ENCODE measurements at places on chromosomes 11 and 22. TPM values are rescaled to one million over a fixed set of nuclear protein-coding genes. Genes with fewer than 3 reads are reported as not detected.
A peak's percentile ranks its signal among the peaks of the same experiment; 100 is the strongest.

The DSCAML1 gene
- 0.17 TPM for total RNA-seq

The BATF2 gene
- 0.58 TPM for total RNA-seq

The POU2F3 gene
- 1.1 TPM for total RNA-seq

The OR4C11 gene
- not detected for total RNA-seq

The MUC6 gene
- not detected for total RNA-seq

The SCN4B gene
- 3.0 TPM for total RNA-seq

The NLRP6 gene
- total RNA-seq = not detected

The CHEK1 gene
- 96.4 TPM for total RNA-seq

- no peaks in the 10 kb centered on the region for H3K36me3 ChIP-seq
- no peaks in the 10 kb centered on the region for H3K27me3 ChIP-seq
- H3K4me3 ChIP-seq = no peak overlapping the region
- H3K27ac ChIP-seq = no peak overlapping the region
- DNase-seq = peak; percentile 84
Observed at GRCh38 chr11:75105462-75105925, 8.8 kb upstream of the OR2AT4 start.

DNA sequence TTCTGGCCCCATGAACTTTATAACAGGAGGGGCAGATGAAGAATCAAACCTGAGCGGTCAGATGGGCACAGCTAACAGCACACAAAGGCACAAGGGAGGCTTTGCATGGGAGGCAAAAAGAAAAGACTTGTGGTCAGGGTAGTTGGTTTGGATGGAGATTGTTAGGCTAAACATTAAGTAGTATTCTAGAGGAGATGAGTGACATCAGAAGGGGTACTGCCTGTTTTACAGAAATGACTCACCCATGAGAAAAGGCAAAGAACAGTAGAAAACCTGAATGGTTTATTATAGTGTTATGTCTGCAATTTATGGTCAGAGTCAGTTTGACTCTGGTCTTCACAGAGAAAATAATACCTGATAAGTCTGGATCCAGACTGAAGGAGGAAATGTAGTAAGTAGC is 129.8 kb upstream of the KIRREL3 start:
- no peaks in the 10 kb centered on the region for H3K36me3 ChIP-seq
- H3K27me3 ChIP-seq = no peaks in the 10 kb centered on the region
- peaks cover under 1% of the 10 kb centered on the region for H3K4me1 ChIP-seq
- no peak for DNase-seq

- no peak for DNase-seq
- H3K4me3 ChIP-seq = no peak overlapping the region
- peaks cover 11% of the 10 kb centered on the region for H3K27me3 ChIP-seq
Observed at GRCh38 chr22:50568626-50569025, 5.9 kb upstream of the SYCE3 start.

GRCh38 chr22:46861468-46862367 is 99.3 kb downstream of the TBC1D22A start:
- H3K4me1 ChIP-seq = peaks cover 8% of the 10 kb centered on the region
- H3K27ac ChIP-seq = no peak overlapping the region
- no peaks in the 10 kb centered on the region for H3K36me3 ChIP-seq
- H3K27me3 ChIP-seq = no peaks in the 10 kb centered on the region
- no peak overlapping the region for H3K4me3 ChIP-seq

GRCh38 chr11:121654259-121654842 is 201.6 kb upstream of the SORL1-AS1 start:
- 0 out of 2 replicates have a peak, but pooled peaks cover 3% of the 10 kb centered on the region for H3K36me3 ChIP-seq
- H3K4me1 ChIP-seq = peaks cover 35% of the 10 kb centered on the region

DNA sequence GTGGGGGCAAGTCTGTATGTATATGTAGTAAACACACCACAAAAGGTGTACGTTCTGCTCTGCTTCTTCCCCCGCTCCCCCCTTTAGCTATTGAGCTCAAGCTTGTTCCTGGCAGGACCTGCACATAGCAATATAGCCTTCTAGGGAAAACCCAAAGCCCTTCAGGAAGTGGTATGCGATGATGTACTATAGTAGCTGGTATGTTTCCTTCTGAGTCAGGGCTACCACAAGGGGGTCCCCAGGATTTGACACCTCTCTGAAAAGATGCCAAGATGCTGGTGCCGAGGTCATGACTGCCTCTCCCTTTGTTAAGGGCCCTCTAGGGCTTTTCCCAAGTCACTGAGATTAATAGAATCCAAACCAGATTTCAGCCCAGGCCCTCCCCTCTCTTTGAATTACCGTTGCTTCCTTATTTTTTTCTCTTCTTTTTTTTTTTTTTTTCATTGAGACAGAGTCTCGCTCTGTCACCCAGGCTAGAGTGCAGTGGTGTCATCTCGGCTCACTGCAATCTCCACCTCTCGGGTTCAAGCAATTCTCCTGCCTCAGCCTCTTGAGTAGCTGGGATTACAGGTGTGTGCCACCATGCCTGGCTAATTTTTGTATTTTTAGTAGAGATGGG is 268.4 kb downstream of the ETS1 start:
- H3K4me1 ChIP-seq = no peaks in the 10 kb centered on the region
- DNase-seq = no peak
- no peak overlapping the region for H3K4me3 ChIP-seq
- no peaks in the 10 kb centered on the region for H3K27me3 ChIP-seq
- H3K36me3 ChIP-seq = no peaks in the 10 kb centered on the region

- H3K27ac ChIP-seq = no peak overlapping the region
- H3K36me3 ChIP-seq = no peaks in the 10 kb centered on the region
- no peak for DNase-seq
- H3K27me3 ChIP-seq = no peaks in the 10 kb centered on the region
- no peak overlapping the region for H3K4me3 ChIP-seq
Observed at GRCh38 chr11:46414879-46415278, 23.3 kb upstream of the CHRM4 start.

DNA sequence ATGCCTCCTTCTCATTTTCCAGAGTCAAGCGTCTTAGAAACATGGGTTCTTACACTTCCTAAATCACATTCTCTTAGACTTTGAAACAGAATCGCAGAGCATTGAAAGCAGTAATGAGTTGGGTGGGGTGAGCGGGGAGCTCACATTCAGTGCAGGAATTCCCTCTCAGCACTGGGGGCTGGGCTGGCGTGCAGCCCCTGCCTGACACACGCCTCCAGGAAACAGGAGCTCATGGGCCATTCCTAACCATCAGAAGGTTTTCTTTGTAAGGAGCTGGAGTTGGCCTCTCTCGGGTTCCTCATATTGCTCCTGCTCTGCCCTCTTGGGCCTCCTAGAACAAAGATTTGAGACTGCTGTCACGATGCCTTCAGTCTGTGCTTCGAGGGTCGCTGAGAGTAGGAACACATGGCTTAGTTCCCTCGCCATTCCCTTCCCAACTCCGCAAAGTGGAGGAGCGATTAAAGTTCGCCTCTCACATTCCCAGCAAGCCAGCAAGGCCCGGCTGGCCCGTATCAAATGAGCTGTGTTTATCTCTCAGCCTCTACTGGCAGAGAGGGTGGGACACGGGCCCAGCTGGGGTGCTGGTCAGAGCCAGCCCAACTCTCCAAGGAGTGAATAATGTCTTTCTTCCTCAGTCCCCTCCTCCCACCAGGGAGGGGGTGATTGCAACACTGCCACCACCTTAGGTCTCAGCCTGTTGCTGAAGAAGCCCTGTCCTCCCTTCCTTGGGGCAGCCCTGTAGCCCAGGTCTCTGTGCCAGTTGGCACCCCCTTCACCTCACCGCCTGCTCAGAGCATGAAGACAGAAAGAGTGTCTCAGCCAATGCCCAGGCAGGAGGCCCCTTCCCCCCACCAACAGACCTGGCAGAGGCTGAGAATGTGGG is 10.4 kb downstream of the CHRDL2 start:
- H3K4me1 ChIP-seq = peaks cover 9% of the 10 kb centered on the region
- H3K36me3 ChIP-seq = no peaks in the 10 kb centered on the region
- H3K4me3 ChIP-seq = no peak overlapping the region
- no peak overlapping the region for H3K27ac ChIP-seq
- DNase-seq = peak; percentile 15

DNA sequence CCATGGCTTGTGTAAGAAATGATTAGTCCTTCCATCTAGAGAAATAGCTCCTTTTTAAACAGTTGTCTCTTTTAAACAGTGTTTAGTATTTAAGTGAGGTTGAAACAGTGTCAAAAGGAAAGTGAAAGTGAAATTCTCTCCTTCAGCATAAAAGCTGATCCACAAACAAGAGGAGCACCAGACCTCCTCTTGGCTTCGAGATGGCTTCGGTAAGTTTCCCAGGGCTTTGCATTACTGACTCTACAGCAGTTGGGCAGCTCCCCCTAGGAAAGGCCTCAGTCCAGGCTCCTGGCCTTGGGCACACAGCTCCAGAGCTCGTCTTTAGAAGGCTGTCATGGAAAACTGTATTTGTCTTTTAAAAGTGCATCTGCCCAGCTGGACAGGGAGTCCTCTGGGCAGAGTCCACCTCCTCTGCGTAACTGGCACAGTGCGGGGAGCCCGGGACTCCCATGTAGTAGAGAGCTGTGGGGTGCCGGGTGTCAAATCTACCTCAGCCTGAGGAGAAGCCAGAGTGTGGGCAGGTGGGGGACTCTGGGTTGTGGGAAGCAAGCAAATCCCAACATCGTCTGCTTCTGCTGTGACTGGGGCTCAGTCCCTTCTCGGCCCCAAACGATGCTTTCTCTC is at the start of gene PLAAT4:
PLAAT4 (plus strand) TSS at position 140 of the 624 bp plus-strand sequence; CDS start at position 201, 61 bp downstream.
- DNase-seq = no peak
- no peak within 1 kb of the TSS for H3K4me3 ChIP-seq
- H3K36me3 ChIP-seq = no peaks in the 10 kb centered on the region
- H3K4me1 ChIP-seq = peaks cover 14% of the 10 kb centered on the region

DNA sequence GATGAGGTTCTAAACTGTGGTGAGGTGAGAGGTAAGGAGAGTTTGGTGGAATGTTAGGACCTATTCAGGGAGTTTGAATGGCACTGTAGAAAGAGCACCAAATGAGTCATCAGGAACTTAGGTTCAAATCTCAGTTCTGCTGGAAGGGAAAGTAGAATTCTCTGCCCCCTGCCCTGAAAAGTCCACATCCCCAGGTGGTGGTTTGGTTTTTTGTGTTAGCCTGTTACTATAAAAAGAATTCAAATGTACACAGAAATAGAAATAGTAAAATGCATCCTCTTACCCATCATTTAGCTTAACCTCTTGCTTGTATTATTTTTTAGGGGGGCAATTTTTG is 20.2 kb downstream of the PPFIBP2 start:
- no peak for DNase-seq
- no peaks in the 10 kb centered on the region for H3K36me3 ChIP-seq
- no peaks in the 10 kb centered on the region for H3K4me1 ChIP-seq
- no peaks in the 10 kb centered on the region for H3K27me3 ChIP-seq
- no peak overlapping the region for H3K27ac ChIP-seq

GRCh38 chr11:71580057-71581003 is 2.3 kb downstream of the KRTAP5-11 start:
- no peaks in the 10 kb centered on the region for H3K27me3 ChIP-seq
- no peaks in the 10 kb centered on the region for H3K36me3 ChIP-seq
- peak; percentile 83 for DNase-seq
- no peak overlapping the region for H3K27ac ChIP-seq
- H3K4me3 ChIP-seq = no peak overlapping the region

DNA sequence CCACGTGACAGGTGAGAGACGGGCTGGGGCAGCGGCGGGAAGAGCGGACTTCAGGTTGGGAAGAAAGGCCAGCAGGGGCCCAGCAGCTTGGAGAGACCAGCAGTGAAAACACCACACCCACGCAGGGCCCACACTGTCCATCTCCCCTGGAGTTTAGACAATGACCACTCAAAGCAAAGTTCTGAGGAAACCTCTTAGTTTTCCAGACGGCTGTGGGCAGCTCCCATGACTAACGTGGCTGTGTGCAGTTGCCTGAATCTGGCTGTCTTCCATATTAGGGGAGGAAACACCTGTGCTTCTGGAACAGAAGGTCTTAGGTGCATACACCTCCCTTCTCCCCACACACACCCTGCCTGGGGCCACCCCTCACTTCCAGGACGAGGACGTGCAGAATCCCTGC is 70.6 kb upstream of the TTLL12 start:
- H3K27ac ChIP-seq = no peak overlapping the region
- H3K4me3 ChIP-seq = no peak overlapping the region
- no peaks in the 10 kb centered on the region for H3K36me3 ChIP-seq
- DNase-seq = no peak

DNA sequence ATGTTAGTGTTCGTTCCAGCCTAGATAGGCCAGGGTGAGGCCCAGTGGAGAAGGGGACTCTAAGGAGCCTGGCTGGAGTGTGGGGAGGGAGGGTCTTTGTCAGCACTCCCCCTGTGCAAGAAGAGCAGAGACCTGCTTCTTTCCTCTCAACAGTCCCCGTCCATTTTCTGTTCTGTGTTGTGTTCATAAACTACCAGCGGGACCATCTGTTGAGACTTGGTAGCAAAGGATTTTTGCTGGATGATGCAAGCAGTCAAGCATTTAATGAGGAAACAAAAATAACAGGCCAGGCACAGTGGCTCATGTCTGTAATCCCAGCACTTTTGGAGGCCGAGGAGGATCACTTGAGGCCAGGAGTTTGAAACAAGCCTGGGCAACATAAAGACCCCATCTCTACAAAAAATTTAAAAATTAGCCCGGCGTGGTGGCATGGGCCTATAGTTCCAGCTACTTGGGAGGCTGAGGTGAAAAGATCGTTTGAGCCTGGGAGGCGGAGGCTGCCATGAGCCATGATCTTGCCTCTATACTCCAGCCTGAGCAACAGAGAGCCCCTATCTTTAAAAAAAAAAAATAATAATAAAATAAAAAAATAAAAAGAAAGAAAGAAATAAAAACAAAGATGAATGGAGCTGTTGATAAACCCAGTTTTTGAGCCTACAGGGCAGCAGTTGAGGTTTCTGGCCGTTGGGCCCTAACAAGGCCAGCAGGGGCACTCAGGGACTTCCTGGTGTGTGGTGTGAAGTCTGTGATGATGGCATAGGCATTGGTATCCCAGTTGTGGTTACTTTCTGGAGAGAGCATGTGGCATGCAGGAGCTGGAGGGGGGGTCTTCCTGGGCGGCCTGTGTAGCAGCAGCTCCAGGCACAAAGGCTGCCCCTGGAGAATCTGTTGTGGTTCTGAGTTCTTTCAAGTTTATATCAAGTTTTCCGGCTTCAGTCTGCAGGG is 1.7 kb upstream of the TXNRD2 start:
- peak; percentile 49 for DNase-seq
- H3K27ac ChIP-seq = no peak overlapping the region
- peaks cover 17% of the 10 kb centered on the region for H3K4me1 ChIP-seq
- H3K27me3 ChIP-seq = no peaks in the 10 kb centered on the region

DNA sequence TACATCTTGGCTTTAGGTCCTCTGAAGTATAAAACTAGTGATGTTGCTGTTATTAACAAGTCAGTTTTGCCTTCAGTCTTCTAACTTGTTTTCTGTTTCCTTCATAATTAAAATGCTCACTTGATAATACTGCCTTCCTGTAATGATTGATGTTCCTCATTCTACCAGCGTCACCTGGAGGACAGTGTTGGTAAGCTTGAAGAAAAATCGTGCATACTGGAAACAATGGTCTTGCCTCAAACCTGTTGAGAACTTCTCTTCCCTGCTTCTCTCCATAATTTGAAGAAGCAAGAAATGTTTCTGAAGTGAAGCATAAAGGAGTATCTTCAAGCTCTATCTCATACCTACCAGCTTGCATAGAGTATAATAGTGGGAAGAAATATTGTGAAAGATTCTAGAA is 3.0 kb downstream of the YWHAH start:
- H3K4me1 ChIP-seq = peaks cover 30% of the 10 kb centered on the region
- no peak overlapping the region for H3K4me3 ChIP-seq
- DNase-seq = no peak
- H3K36me3 ChIP-seq = peaks cover 31% of the 10 kb centered on the region
